ENCODE measurements at places on chromosomes 3 and 15.

DNA sequence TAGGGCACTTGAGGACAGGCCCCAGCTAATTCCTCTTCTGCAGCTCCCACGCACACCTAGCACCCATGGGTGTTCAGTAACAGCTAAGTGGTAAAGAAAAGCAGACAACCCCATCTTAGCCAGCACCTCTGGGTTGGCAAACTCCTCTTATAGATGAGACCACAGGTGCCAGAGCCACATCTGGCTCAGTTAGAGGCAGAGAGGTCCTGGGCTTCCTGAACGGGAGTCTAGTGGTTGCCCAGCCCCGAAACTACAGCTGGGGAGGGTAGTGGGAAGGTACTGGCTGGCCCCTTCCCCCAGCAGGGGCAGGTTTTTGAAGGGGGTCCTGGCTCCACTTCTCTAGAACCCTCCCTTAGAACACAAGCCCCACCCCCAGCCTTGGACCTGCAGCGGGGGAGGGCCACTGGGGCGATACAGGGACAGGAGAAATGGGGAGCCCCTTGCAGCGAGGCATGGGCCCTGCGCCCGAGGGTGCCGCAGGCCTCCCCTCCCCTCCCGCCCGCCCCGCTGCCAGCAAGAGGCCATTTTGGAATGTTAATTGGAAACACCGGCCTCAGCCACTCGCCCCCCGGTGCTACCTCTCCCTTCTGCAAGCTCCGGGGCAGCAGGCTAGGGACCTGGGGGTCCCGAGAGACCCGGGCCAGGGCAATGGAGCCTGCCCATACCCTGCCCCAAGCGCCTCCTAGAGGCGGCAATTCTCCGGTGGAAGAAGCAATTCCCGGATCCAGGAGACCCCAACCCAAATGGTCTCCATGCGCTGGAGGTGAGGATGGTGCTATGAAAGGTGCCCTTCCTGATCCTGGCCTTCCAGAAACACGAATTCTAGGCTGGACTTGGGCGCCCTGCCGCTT, 1.5 kb downstream of the DUSP7 start:
- peak; percentile 39 for DNase-seq

- DNase-seq = no peak
These were observed 36.6 kb upstream of the ALDH1A3 start for GRCh38 chr15:100842756-100843730.

- DNase-seq = peak; percentile 52
These were observed 492.4 kb upstream of the FRG2C start for GRCh38 chr3:75171630-75172230.

DNA sequence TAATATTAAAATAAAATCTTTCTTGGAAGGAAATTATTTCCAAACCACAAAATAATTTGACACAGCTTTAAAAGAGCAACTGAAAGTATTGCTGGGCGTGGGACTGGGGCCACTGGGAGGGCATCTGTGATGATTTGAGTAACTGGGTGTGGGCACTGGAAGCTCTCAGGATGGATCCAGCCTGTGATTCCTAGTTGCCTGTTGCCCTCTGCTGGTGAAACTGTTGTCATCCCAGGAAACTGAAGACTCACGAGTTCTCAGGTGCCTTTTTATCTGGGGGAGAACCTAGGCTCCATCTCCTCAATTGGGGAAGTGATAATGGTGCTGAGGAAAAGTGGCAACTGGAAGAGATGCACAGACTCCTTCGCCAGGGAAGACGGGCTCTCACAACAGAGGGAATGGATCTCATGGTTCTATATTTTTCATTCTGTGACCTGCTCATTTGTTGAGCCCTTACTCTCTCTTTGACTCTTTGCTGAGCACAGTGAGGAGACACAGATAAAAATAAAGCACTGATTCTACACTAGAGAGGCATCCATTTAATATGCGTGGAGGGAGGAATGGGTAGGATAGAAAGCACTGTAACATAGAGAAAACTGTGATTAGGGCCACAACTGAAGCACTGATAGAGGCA, 61.6 kb downstream of the TPRG1 start:
- DNase-seq = peak; percentile 49

GRCh38 chr15:69797051-69797595, 300.6 kb downstream of the TLE3 start:
- DNase-seq = no peak

DNA sequence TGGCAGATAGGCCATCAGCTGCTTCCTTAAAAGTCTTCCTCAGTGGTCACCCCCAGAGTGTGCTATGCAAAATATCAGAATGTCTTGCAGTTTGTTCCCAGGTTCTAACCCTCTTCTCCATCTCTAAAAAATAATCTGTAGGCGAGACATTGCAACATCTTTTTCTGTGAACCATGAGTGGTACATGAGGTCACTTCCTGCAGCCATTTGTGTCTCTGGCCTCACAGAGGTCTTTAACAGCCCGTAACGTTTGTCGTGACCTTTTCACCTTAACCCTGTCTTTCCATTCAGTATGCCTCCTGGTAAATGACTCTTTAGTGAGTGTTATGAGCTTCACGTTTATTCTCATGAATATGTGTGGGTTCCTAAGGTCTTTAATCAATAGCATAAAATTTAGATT, 145.4 kb downstream of the KLHL25 start:
- DNase-seq = peak; percentile 19

DNA sequence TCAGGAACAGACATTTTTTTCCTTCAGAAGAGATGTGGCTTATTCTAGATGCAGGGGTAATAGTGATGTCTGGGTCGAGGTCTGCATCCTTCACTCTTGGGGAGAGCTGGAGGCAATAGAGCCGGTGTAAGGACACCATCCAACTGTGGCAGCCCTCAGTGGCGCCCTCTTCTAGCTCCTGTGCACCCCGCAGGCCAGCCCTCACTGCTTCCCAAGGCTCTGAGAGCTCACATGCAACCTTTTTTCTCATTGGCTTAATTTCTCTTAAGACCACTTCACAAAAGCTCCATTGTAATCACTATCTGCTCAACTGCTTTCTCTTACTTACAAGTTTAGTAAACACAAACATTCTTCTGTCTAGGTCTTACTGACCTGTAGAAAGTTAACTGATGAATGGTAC, 3.9 kb upstream of the VPS8 start:
- DNase-seq = peak; percentile 52

GRCh38 chr3:41202834-41203345, 3.6 kb downstream of the CTNNB1 start:
- peak; percentile 46 for DNase-seq

DNA sequence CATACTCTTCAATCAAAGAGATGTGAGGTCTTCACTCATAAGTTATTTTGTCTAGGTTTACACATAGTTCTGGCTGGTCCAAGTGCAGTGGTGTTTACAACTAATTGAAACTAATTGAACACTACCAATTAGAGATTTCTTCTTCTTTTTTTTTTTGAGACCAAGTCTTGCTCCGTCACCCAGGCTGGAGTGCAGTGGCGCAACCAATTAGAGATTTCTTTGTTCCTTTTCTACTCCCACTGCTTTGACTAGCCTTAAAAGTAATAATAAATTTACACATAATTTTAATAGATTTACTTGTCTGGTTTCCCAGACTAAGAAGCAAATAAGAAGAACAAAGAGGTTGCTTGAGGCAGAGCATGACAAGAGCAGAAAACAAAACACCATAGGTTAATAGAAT, 6.7 kb upstream of the DENND6A start:
- DNase-seq = no peak

GRCh38 chr15:60070838-60071493, 66.9 kb downstream of the FOXB1 start:
- DNase-seq = no peak

- DNase-seq = no peak
These were observed 22.6 kb downstream of the GUCA1C start for GRCh38 chr3:108931035-108931434.

- DNase-seq = no peak
These were observed 270.0 kb downstream of the GOLGA6L6 start for GRCh38 chr15:20271647-20272046.

- peak; percentile 6 for DNase-seq
These were observed 114.7 kb upstream of the ALDH1A3 start for GRCh38 chr15:100764778-100765466.

DNA sequence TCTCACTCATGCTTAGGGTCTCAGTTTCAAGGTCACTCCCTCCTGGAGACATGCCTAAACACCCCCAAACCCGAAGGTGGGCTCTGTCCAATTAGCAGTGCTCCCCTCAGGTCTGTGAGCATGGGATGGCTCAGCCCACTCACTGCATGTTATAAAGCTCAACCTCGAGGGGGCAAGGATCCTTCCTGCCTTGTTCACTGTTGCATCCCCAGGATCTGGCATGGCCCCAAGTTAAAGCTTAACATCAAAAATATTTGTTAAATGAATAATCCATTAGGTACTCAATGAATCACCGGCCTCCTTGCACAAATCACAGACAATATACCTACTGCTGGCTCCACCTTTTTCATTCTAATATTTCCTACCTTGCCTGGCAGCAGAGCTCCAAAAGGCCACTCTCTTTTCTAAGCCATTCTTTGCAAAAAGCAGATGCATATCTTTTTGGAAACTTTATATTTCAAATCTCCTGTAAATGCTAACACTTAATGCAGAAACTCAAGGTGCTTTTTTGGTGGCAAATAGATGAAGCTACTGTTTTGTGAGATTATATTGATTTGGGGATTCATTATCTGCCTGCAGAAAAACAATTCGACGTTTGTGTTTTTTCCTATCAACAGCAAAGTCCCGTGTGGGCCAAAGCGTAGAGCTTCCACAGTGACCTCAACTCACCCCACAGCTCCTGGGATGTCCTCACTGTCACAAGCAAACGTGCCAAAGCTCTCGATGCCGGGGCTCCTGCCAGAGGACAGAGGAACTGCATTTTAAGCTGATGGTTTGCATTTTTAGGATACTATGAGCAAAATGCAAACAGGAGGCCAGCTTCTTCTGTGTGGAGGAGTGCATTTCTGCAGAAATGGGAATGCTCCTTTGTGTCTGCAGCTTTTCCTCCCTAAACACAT, 35.4 kb downstream of the PCOLCE2 start:
- DNase-seq = no peak

DNA sequence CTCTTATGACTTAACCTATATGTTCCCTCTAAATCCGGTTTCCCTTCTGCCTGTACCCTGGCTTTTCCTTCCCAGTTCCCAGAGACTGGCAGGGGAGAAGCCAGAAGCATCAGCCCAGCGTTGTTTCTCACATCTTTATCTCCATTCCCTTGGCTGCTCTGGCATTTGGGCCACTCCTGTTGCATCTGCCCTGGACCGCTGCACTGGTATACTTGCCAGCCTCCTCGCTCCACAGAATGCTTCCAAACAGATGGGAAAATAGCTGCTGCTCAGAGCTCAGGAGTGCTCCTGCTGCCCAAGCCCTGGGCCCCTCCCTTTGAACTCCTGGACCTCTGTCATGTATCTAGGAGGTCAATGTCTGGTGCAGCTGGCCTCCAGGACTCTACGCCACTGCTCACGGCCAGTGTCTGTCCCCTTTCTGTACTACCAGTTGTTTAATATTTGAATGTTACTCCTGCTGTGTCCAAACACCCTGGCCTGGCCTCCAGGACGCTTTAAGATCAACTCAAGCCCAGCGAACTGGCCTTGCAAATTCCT, 6.8 kb downstream of the SPINT1 start:
- no peak for DNase-seq

DNA sequence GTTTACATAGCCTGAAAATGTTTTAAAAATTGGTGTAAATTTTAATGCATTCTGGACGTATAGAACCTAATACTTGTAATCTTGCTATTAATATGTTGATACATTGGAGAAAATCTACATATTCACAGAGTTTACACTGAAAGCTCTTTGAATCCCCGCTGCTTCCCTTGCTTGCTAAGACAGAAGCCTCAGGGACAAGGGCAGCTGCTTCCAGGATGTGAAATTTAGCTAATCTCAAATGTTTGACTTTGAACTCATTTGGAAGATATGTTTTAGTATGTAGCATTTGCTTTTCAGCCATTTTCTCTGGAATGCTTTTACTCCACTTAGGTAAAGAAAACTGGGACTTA, 172.0 kb downstream of the RBMS3 start:
- DNase-seq = no peak

DNA sequence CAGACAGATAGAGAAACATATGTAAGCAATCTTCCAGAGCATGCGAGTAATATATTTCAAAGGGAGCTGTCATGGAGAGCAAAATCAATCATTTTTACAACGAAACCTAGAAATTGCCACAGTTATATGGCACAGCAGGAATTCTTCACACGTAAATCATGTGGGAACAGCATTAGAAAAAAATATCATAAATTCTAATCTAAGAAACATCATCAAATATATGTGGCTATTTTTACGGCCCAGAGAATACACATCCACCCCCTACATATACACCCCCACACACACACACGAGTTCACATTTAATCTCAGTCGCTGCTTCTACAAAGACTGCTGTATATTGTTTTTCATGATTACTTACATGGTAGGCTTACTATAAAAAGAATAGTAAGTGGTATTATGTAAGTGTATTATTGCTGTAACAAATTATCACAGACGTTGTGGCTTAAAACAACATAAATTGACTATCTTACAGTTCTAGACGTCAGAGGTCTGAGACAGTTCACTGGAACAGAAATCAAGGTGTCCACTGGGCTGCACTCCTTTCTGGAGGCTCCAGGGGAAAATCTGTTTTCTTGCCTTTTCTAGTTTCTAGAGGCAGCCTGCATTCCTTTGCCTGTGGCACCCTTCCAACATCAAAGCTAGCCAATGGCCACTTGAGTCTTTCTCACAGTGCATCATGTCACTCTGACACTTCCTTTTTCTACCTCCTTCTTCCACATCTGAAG, 363.3 kb downstream of the ULK4 start:
- no peak for DNase-seq

DNA sequence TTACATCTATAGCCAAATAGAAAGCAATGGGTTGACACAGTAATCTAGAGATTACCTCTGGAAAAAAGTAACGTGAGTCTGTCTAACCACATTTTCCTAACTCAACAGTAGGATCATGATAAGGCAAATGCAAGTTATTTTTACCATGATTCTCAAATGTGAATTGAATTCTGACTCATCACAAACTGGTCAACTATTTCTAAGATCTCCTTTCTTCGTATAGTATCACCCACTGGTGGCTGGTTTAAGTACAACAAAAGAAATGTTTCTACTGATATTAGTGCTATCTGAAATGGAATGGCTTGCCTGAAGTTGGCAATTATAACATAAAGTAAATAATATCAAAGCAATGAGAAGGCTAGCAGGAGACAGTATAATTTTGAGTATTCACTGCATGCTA, 102.2 kb downstream of the ABI3BP start:
- no peak for DNase-seq

DNA sequence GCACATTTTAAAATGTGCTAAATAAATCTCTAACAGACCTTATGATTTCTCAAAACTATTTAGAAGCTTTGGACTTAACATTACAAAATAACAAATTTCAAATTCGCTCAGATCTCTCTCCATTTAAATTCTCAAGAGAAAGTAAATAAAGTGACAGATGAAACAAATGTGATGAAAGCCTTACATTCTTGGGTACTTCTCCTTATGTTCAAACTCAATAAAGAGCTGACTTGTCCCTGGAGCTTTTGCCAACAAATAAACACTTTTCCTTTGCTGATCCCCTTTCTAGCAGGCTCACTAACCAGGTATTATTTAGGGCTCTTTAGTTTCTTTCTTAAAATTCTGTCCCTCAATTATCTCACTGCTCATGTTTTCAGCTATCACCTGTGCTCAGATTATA, 259.1 kb upstream of the ARPP21 start:
- DNase-seq = no peak

- no peak for DNase-seq
These were observed 9.3 kb downstream of the PAK6 start for GRCh38 chr15:40248006-40248783.
